ENCODE measurements at places on chromosomes 2 and 18.

- DNase-seq, result no peak
Observed at GRCh38 chr2:39468579-39469451, 31.7 kb upstream of the MAP4K3 start.

DNA sequence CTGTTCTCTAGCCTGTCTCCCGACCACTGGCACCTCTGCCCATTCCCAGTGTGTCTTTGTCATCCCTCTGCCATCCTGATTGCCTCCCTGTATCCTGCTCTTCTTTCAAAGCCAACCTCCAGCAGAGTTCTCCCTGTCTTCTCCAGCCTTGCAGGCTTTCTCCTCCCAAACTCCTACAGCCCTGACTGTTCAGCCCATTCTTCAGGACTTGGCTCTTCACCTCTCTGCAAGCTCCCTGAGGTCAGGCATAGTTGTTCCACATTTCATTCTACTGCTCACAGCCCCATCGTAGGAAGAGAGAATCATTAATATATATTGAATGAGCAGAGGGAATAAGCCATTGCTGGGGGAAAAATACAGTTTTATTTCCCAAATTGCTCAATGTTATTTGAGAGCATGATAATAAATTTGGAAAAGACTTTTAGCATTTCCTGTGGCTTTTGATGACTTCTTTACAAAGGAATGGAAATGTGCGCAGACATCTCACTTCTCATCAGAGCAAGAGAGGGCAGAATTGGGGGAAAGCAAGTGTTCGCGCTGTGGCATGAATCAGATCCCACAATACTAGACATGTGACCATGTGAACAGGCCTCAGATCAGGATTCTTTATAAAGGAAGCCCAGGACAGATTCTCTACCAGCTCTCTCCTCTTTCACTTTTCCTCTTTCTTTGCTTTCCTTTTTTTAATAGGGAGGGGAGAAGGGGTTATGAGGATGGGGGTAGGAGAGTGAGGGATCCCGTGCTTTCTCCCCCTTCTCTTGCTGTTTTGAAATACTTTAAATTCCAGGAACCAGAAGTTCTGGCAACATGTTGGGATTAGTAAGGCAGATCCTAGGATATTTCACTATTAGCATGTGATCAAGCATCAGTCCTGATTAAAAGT lies 37.4 kb downstream of the EPAS1 start:
- no peak for DNase-seq

DNA sequence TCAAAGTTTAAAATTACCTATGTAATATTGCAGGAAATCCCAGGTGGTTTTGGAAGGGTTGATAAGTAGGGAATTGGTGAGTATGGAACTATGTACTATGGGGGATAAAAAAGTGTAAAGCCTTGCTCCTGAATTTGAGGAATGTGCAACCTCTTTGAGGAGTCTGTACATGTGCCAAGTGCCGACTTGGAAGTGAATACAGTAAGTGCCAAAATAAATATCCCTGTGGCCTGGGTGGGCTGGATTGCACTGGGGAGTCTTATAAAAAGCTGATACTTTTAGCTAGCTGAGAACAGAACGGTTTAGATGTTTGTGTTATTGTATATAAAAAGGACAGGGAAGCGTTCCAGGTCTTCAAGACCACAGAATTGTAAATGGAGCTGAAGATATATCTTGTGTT lies 317.1 kb upstream of the LRRTM1 start:
- no peak for DNase-seq

GRCh38 chr2:44897406-44897805 lies 44.1 kb upstream of the SIX3 start:
- no peak for DNase-seq

GRCh38 chr2:32937602-32938448 lies 8.9 kb upstream of the LTBP1 start:
- DNase-seq, result no peak

DNA sequence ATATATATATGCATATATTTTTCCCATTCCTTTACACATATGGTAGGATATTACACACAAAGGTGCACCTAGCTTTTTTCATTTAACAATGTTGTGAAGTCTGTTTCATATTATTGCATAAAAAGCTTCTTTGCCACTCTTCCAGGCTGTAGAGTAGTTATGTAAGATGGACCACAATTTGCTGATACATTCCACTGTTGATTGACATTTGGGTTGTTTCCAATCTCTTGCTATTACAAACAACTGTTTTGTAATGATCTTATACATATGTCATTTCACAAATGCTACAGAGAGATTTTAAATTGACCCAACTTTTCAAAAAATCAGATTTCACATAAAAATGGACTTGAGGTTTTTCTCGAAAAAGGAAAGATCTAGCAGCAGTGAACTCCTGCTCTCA lies 301.4 kb downstream of the CDCA7 start:
- DNase-seq, result no peak

- DNase-seq, result no peak
Observed at GRCh38 chr18:8052237-8052701, 485.2 kb downstream of the PTPRM start.

- DNase-seq, result no peak
Observed at GRCh38 chr18:30499721-30500120, 542.8 kb downstream of the DSC3 start.

- no peak for DNase-seq
Observed at GRCh38 chr2:136185981-136186776, 68.2 kb upstream of the CXCR4 start.
